Astrocyte of the spinal cord (primary cell): ENCODE measurements at places on chromosomes 3 and 15.

DNA sequence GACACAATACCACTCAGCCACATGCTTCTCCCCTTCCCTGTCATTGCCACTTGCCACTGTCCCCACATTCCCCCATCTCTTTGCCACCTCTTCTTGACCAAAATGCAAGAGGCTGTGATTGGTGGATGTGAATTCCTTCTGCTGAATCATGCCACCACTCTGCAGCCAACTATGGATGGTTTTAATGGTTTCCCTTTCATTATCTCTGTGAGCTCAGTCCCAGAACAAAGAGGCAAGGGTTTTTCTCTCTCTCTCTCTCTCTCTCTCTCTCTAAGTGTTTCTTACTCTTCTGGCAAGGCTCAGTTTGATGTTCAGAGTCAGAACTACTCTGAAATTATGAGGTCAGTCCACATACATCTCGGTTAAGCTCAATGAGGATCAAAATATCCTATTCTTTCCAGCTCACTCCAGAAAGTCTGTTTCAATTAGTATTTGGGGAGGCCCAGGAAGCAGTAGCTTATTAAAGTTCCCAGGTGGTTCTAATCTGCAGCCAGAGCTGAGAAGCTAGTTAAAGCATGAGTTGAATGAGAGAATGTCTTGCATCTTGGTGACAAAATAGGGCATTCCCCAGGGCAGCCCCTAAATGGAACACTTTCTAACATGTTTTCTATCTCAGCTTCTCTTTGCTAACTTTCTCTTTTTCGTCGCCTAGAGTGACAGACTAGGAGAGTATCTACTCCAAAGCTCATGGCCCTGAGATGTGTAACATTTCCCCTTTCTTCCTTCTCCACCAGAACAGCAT lies 8.5 kb upstream of the ILDR1 start:
- DNase-seq = peak; percentile 9

DNA sequence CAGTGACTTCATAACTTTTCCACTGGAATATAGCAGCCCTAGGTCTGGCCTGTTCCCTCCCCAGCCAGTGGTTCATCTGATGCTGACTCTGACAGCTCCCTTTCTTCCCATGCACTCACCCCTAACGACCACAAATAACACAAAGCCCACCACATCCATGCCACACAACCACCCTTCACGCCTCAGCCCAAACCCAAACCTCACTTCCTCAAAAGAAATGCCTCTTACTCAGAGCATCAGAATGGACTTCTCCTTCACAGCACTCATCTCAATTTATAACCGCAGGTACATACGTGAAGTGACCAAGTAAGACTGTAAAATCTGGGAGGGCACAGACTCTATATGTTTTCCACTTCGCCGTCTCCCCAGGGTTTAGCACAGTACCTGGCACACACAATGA lies 1.1 kb downstream of the RBSN start:
- peak; percentile 4 for DNase-seq

GRCh38 chr15:47196048-47196447 lies 521.3 kb upstream of the SEMA6D start:
- DNase-seq = peak; percentile 82

DNA sequence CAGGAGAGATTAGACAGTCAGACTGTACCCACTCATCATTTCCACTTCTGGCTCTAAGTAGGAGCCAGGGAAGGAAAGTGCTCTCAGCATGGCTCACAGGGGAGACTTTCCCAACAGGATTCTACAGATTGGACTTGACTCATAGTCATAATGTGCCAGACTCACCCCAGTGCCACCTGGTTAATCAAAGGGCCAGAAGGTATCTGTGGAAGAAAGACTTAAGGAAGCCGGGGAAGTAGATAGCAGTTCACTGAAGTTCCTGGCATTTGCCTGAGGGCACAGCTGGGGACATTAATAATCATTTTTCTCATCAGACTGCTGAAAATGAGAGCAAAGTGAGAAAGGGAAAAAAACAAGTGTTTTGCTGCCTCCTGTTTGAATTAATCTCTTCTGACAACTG lies 717.5 kb downstream of the TUSC7 start:
- DNase-seq = no peak

- DNase-seq = no peak
Observed at GRCh38 chr3:116186049-116186448, 259.2 kb downstream of the LSAMP start.

- DNase-seq = no peak
Observed at GRCh38 chr15:91366111-91366510, 266.1 kb downstream of the SV2B start.

DNA sequence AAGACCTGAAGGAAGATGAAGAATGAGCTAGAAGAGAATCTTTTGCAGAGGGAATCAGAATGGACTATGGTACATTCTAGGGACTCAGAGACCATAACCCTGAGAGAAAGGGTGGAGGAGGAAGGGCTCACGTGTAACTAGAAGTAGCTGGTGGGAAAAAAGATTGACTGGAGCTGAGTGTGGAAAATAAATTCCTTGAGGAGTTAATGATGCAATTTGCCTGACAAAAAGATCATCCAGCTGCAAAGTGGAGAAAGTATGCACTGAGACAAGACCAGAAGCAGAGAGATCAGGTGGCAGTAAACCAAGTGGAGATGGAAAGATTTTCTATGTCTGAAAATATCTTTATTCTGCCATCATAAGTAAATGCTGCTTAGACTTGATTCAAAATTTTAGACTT lies 52.9 kb upstream of the TBL1XR1 start:
- no peak for DNase-seq

DNA sequence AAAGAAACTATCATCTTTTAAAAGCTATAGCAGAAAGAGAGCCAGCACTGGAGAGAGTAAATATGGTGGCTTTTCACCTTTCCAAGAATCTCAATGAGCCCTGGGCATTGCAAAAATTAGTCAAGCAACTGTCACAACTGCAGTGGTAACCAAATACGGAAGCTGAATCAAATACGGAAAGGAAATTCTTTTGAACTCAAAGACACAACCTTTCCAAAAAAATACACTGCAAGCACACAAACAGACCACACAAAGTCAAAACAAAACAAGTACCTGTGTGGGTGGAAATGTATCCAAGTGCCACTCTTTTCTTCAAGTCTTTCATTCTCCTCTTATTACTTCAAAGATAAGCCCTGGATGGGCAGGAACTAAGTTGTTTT lies 17.6 kb downstream of the VGLL4 start:
- no peak for DNase-seq

GRCh38 chr3:194130807-194131589 lies 5.0 kb upstream of the HES1 start:
- DNase-seq = peak; percentile 56

GRCh38 chr15:60375306-60375705 lies 22.5 kb downstream of the ANXA2 start:
- DNase-seq = no peak

GRCh38 chr3:180048103-180048502 lies 11.4 kb upstream of the PEX5L start:
- no peak for DNase-seq

DNA sequence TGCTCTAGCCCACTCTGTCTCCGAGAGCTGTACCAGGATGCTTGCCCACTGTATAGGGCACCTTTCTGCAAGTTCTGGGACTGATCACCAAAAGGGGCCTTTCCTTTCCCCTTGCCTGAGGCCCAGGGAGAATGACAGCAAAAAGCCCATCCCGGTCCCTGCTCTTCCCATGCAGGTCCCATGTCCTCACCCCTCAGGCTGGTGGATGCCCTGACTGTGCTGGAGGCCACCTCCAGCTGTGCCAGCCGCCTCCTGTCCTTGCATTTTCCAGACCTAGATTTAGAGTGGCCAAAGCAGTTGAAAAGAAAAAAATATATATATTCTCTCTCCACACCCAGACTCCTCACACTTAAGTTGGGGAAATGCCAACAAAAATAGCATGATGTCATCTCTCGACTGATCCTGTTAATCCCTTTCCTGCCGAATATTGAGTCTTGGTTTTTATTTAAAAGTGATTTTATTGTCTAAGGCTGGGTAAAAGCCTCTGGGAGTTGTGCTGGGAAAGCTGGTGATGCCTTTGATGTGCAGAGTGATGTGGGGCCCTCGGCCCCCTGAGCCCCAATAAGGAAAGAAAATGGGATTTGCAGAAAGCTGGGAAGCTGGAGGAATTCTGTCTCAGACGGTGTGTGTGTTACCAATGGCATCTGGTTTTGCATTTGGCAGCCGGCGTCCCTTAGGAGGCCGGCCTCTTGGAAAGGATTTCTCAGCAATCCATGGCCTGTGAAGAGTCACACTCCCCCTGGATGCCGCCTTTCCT lies 29.3 kb upstream of the TPM1 start:
- DNase-seq = peak; percentile 89

GRCh38 chr3:48474619-48475018 lies 28.1 kb downstream of the ATRIP start:
- no peak for DNase-seq

GRCh38 chr3:139202959-139203349 lies 140.9 kb upstream of the MRPS22 start:
- no peak for DNase-seq

GRCh38 chr15:87567406-87568030 lies 689.0 kb downstream of the NTRK3 start:
- DNase-seq = no peak

DNA sequence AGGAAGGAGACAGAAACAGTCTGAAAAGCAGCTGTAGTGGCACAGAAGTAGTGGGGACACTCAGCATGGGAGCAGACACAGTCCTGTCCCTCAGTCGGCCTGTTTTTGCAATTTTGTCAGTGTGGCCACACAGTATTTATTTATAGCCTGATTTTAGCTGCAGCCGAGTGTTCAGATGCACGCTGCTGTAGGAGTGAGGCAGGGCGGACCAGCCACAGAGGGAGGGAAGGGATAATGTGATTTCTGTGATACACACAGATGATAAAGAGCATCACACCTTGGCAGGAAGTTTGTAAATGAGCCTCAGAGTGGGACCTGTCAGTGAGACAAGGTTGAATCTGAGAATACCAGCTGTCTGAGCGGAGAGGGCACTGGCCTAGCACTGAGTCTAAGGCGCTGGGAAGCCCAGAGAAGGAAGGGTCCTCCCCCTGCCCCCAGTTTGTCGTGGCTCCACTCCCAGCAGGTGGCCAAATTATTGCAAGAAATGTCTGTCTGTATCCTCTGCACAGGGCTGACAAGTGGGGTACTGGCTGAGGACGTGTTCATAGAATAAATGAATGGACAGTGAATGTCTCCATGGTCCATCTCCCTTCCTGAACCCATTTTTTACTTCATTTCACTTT lies 3.8 kb downstream of the PSTPIP1 start:
- DNase-seq = no peak

DNA sequence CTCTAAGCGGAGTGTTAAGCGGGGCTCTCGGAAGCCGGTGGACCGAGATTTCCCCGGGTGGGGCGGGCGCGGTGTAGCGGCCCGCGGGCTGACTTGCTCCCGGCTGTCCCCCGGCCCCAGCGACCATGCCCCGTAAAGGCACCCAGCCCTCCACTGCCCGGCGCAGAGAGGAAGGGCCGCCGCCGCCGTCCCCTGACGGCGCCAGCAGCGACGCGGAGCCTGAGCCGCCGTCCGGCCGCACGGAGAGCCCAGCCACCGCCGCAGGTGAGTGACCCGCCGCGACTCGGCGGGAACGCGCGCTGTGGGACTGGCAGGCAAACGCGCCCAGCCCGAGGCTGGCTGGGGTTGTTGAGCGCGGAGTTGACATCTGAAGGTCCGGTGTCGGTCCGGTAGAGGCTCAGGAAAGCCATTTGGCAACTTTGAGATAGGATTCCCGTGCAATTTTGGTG lies 1.3 kb downstream of the SMC4 start:
- DNase-seq = no peak

DNA sequence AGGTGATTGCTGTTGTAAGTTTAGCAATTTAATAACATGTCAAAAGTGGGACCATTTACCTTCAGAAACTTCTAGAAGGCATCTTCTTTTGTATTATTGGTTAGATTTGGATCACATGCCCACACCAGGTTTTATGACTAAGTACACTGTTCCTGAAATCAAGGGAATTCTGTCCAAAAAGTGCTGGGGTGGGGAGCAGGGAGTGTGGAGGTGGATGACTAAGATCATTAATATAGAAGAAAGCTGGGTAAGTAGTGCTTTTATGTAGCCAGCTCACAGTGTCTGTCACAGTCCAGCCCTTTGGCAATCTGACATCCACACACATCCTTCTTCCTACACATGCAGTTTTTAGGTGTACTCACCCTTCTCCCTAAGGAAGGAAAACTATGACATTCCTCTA lies 120.0 kb downstream of the TMCO5A start:
- DNase-seq = peak; percentile 69

DNA sequence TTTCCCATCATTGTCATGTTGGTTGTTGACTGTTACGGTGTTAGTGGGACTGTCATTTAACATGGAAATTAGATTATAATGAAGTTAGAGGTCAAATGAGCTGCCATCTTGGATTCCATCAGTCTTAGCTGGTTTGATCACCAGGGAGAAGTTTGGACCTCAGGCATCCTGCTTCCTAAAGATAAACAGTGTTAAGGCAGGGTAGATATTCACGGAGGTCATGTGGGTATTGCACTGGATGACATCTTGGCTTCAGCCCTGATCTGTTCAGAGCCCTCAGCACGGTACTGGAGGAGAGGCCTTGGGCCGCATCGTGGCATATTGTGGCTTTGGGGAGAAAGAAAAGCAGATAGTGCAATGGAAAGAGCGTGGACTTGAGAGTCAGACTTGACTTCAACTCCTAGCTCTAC lies 11.1 kb upstream of the MUC20 start:
- no peak for DNase-seq

DNA sequence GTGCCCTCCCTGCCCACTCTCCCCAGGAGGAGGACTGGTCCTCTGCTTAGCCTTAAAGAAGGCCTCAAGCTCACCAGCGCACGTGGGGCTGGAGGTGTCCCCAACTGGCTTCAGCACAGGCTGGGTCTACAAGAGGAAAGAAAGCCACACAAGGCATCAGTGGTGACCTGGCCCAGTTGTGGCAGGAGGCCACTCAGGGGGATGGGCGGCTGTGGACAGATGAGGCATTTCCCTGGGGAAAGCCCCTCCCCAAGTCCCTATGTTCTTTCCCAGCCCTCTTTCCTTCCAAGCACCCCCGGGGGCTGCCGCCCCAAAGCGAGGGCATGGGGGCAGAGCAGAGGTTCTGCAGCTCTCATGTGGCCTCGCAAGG lies 155.2 kb upstream of the TLE3 start:
- DNase-seq = no peak
